Ureter (tissue), 1 donor: ENCODE measurements at places on chromosomes 11 and 22.

DNA sequence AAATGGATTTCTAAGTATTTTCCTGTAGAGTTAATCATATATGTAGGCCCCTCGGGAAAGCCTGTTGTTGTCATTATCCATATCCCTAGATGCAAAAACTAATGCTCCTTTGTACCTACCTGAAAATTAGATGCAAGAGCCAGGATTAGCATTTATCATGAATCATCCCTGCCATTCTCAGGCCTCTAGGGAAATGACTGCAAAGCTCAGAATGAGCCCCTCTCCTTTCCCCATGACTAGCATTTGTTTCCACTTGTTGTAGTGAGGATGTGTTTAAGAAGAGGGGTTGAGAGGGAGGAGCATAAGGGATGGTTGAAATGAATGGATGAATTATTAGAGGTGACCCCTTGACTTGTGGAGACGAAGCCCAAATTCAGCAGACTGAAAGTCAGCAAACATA, 537.9 kb downstream of the NTM start:
- no peak for DNase-seq

DNA sequence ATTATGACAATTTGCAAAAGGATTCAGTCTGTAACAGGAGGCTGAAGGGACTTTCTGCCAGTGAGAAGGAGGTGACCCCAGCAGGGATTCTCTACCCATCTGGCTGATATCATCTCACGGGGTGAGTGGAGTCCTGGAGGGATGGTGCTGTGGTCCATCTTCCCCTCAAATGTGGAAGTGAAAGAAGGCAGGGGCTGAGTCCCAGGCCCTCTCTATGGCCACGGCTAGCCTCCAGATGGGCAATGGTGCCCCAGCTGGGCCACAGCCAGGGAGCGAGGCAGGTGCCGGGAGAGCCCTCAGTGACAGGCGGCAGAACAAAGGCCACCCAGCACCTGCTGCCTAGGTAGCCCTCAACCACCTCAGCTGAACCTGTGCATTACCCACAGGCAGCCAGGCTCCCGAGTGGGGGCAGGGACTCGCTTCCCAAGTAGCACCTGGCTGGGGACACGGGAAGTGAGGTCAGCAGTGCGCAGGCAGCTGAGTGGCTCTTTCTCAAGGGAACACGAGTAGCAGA, 6.7 kb downstream of the NECTIN1 start:
- no peak for DNase-seq

- no peak for DNase-seq
Measured at GRCh38 chr22:23205339-23206049, 25.2 kb downstream of the BCR start.

DNA sequence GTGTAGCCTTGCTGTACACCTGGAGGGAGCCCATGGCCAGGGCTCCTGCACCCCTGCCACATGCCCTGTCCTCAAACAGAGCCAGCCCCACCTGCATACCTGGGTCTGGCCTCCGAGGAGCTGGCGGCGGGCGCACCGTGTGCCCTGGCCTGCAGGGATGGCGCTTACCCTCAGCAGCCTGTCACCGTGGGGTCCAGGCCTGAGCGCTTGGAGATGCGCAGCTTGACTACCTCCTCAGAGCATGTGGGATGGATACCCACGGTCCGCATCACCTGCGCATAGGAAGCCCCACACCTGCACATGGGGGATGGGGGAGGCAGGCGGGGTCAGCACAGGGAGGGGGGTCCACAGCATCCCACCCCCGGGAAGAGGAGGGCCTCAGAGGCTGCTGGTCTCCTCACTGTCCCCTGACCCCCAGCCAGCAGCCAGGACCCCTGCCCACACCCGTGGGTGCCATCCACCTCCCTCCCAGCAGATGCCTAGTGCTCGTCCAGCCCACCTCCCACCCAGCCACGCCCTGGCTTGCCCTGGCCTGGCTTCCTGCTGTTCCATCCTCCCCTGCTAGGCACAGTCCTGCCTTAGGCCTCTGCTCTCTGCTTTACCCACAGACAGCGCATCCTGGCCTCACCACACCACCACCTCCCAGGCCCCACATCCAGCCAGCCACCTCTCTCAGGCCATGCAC, 22.4 kb upstream of the GNB1L start:
- DNase-seq = peak; percentile 38

DNA sequence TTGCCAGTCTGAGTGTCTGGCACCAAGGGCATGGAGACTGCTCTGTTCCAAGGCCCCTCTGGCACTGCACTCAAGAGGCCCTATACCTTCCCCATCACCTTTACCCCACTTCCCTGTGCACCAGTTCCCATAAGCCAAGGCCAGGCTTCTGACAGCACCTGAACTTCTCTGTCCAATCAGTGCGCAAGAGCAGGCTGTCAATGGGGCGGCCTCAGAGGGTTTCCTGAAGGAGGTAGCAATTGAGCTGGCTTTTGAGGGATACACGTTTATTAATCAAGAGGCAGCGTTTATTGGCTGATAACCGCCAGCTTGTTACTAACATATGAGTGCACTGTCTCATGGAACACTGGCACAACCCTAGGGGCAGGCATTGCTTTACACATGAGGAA, 2.1 kb downstream of the SH3BP1 start:
- peak; percentile 80 for DNase-seq

GRCh38 chr22:27312966-27313855, 488.3 kb downstream of the MN1 start:
- DNase-seq = no peak

GRCh38 chr11:12794576-12795230, 120.5 kb downstream of the TEAD1 start:
- DNase-seq = no peak

- DNase-seq = no peak
Measured at GRCh38 chr11:19962801-19963175, 197.5 kb downstream of the DBX1 start.

- DNase-seq = no peak
Measured at GRCh38 chr11:103471546-103471945, 362.3 kb downstream of the DYNC2H1 start.

DNA sequence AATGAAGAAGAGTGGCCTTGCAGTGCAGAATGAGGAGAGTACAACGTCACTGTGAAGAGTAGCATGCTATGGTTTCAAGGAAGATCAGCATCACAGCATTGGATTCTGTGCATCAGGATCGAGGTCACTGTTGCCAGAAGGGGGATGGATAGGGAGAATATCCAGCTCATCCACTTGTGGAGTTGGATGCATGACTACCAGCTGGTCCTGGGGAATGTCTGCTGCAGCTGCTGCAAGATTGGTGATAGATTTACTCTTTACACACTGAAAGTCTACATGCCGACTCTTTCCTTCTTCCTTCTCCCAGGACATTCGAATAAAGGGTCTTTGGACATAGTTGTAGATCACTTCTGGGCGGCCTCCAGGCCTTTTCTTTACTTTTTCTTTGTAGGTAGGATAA, 74.3 kb downstream of the BTBD10 start:
- DNase-seq = no peak

DNA sequence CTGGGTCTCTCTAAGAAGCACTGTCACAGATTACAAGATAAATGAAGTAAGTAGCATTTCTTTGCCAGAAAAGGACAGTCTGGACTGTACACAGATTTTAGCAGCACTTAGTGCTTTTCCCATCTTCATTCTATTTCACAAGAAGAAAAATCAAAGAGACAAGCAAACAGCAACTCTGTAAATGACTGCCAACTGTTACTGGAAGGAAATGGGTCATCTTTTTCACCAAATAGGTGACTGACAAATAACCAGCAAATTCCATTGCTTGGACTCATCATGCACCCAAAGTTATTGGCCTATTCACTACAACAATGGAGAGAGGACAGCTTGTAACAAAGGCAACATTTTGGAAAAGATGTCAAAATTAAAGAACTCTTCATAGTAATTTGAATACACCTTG, 28.9 kb upstream of the CARD18 start:
- no peak for DNase-seq

DNA sequence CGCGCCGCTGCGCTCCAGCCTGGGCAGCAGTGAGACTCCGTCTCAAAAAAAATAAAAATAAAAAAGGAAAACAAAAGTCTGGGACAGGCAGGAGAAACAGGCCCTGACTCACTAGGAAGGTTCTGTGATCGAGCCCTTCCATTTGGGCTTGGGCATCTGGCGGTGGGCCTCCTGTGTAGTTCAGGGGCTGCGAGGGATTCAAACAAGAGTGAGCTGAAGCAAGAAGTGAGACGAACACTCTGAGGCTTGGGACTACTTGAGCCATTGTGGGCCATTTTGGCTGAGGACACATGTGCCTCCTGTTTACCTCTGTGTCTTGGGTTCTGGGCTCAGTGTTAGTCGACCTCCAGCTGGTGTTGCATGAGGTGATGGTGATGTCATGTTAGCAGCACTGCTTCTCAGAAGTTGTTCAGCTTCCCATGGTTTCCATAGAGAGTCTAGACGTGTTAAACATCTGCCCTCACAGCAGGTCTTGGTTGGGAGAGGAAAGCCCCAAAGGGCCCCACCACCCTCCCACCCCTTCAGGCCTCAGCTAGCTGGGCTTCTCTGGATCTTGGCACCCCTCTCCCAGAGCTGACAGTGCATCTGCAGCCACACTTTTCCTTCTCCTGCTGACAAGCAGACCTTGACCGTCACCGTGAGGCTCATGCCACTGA, 57.8 kb downstream of the MED15 start:
- no peak for DNase-seq

DNA sequence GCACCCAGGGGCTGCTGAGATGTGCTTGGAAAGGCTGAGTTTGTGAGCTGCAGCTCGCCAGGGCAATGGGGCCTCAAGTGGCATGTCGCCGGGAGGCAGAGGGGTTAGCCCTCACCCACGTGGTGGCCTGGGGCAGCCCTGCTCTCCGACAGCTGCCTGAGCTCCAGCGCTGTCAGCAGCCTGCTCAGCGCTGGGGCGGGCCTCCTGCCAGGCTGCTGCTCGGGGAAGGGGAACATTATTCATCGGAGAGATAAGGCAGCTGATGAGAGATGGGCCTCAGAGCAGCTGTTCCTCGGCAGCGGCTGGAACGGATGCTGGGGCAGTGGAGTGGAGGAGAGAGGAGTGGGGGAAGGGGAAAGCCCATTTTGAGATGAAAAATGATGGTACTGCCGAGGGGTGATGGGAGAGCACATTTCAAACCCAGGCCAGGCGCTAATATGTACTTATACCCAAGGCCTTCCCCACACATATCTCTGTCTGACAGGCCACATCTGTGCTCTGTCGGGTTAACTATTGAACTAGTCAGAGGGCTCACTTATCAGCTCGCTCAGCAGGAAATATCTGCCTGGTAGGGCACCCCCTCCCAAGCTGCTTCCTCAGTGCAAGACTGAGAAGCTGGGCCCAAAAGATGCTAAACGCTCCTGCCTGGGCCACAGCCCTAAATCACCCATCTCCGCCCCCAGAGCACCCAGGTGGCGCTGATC, 79.5 kb downstream of the TIMP3 start:
- peak; percentile 85 for DNase-seq

GRCh38 chr11:105960252-105961245, 61.5 kb downstream of the MSANTD4 start:
- DNase-seq = no peak

- no peak for DNase-seq
Measured at GRCh38 chr22:44151676-44152075, 29.0 kb upstream of the PARVG start.

DNA sequence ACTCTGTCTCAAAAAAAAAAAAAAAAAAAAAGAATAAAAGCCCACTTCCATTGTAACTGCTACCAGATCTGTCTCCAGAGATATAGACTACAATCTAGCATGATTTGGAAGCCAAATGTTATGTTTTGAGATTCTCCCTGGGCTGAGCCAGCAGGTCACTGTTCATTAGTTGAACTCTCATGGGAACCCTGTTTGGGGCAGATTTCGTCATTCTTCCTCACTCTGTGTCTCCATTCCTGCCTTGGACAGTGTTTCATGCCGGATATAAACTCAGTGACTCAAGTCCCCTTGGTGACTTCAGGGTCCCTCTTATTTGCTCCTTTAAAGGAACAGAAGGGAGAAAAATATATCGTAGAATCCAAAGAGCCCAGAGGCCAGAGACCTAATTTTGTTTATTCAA, 378.1 kb downstream of the LARGE1 start:
- DNase-seq = no peak

GRCh38 chr11:111759778-111760407, 6.3 kb downstream of the PPP2R1B start:
- DNase-seq = no peak

DNA sequence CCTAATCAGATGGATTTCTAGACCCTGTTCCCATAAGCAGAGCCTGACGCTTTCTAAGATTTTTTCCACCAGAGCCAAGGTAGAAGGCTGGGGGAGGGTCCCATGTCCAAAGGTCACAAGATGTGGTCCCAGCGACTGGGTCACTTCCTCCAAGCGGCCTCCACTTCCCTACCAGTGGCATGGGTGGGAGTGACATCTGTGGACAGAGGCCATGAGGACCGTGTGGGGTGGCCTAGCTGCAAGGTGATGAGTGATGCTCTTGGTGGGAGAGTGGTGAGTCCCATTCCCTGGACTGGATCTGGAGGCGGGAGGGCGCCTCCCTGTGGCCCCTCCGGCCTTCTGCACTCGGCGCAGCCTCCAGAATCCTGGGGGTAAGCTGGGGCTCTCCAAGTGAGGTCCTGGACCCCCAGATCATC, 32.4 kb upstream of the PRR5 start:
- no peak for DNase-seq

DNA sequence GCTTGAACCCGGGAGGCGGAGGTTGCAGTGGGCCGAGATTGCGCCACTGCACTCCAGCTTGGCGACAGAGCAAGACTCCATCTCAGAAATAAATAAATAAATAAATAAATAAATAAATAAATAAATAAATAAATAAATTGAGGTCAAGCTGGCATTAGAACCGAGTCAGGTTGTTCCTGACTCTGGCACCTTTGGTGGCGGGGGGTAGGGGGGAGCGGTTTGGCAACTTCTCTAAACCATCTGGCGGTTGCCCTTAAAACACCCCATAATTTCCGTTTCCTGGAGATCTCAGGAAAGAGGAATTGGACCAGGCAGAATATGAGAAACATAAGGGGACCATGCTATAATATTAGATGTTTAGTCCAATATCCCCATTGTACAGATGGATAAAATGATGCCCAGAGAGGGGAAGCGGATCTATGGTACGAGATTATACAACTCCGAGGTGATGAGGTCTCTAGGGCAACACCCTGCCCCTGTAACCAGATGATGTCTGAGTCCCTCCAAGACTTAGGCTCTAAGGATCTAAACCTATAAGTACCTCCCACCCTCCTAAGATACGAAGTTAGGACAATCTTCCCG, 785 bp downstream of the CLPB start:
- DNase-seq = no peak

DNA sequence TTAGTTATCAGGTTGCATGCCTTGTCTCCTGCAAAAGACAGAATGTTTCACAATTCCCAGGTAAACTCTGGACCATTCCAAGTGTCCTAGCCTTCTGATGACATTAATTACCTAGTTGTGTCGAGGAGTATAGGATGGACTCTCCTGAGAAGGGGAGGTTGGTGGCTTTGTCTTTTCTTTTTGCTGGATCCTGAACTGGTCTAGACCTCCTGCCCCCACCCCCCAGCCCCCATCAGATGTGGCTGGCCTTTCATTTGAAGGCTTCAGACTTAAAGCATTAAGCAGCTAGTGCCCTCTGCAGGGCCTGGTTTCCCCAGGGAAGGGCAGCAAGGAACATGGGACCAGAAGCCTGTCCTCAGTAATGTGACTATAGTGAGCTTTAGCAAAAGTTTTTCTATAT, 9.7 kb downstream of the MCAM start:
- no peak for DNase-seq

- no peak for DNase-seq
Measured at GRCh38 chr11:67489885-67490726, 7.3 kb downstream of the AIP start.

GRCh38 chr22:31143537-31143936, 3.2 kb upstream of the PLA2G3 start:
- no peak for DNase-seq

- no peak for DNase-seq
Measured at GRCh38 chr11:35746356-35747153, 84.0 kb downstream of the TRIM44 start.

- DNase-seq = no peak
Measured at GRCh38 chr11:126710804-126711399, 289.7 kb downstream of the KIRREL3 start.
